Colonic mucosa (tissue), 4 donors: ENCODE measurements at places on chromosomes 3 and 15.

DNA sequence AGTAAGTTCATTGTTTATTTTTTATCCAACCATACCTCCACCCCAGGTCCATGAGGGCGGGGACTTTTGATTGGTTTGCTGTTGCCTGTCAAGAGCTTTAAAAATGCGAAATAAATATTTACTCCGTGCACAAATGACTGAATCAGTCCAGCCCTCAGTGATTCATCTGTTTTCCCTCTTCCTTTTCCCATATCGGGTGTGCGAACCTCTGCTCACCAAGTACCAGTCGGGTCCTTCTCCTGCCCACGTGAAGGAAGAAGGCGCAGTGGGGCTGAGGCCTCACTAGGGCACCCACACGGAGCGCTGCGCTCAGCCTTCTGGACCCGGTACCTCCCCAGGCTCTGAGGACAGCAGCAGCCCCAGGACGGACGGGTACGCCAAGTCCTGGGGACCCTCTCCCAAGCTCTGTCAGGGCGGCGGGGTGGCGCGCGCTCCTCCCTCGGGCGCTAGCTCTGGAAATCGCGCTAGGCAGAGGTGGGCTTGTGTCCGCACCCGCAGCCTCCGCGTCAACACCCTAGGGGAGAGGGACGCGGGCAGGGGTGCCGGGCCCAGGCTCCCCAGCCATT is 70.5 kb upstream of the EPHB3 start:
- DNase-seq = peak; percentile 64

GRCh38 chr3:150292891-150293290 is 115.2 kb upstream of the TSC22D2 start:
- DNase-seq = no peak

- DNase-seq = no peak
Observed at GRCh38 chr3:57877116-57877515, 121.0 kb downstream of the SLMAP start.

GRCh38 chr3:65938147-65938546 is 100.6 kb downstream of the MAGI1 start:
- no peak for DNase-seq

DNA sequence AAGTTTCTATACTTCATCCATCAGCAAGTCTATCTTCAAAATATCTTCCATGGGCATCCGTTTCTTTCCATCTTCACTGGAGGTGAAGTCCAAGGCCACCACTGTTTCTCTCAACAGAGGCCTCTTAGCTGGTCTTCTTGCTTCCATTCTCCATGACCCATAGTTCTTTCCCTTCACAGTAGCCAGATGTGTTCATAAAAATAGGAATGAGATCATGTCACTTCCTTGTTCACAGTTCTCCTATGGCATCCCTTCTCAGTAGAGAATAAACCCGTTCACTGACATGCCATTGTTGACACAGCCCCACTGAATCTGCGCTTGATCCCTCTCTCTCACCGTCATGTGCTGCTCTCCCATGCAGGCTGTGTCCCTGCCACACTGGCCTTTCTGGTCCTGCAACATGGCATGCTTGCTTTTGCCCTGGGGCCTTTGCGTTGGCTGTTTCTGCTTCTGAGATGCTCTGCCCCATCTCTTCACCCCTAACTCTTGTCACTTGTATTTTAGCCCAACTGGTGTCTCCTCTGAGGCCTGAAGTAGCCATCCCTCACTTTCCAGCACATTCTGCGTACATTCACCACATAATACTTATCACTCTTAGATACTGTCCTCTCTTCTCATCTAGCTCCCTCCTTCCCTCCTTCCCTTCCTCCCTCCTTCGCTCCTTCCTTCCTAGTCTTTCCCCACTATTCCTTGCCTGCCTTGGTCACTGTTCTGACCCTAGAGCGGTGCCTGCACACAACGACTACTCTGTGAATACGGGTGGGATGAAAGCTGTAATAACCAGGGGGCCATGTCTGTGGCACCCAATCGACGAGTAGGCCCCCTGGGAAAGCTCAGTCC is 42.0 kb downstream of the STARD5 start:
- no peak for DNase-seq

- no peak for DNase-seq
Observed at GRCh38 chr15:40242601-40243000, 3.7 kb downstream of the PAK6 start.

GRCh38 chr15:58037723-58038301 is 27.7 kb downstream of the ALDH1A2 start:
- no peak for DNase-seq

DNA sequence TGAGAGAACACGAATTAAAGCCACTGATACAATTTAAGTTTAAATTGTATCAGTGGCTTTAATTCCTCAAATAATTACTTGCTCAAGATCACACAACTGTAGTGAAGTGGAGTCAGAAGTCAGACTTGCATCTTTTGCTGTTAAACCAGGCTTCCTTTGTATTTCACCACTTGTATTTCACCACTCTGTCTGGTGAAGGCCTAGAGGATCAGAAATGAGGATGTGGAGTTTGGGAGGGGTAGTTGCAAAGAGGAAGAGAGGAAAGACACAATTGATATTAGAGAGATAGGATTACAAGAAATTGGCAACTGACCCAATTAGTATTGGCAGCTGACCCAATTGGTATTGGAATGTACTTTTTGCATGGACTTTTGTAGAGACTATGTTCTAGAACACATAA is 288.1 kb upstream of the GPR149 start:
- no peak for DNase-seq
